ENCODE measurements at places on chromosomes 12 and 14.
A peak's percentile ranks its signal among the peaks of the same experiment; 100 is the strongest.

DNA sequence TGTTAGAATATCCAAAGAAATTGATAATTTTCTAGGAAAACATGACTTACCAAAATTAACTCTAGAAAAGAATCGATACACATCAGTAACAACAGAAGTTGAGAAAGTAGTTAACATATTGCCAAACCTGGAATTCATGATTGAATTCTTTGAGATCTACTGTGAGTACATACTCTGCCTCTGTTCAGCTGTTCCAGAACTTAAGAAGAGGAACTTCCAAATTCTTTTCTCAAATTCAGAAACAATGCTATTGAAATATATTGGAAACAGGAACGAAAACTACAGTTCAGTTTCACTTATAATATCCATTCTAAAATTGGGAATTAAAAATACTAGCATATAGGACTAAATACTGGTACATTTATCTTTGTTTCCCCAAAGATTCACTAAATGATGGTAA lies 57.9 kb downstream of the MARK3 start:
- no peak for DNase-seq

DNA sequence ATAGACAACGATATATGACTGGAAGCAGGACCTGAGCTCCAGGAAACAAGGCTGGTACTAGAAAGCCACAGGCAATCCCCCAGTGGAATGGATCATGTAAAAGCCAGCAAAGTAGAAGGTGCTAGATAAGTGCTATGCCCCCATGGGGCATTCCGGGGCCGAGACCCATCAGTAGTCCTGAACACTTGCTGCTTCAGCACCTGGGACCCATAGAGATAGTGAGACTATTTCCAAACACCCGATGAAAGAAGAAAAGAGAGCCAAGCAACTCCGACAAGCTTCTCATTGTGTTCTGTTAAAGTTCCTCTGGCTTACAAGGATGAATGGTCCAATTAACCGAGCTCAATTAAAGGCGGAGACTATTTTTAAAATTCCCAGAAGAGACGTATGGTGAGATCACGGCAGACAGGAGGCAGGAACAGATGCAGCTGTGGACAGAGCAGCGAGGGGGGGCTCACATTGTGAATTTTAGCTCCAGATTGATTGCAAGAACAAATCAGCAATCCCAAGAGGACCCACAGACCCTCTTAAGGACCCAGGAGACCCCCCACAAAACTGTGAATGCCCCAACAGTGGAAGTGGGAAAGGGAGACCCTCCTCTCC lies 142.5 kb upstream of the OVCH1 start:
- DNase-seq = no peak

- no peak for DNase-seq
Observed at GRCh38 chr12:53191885-53192530, 11.3 kb upstream of the CSAD start.

GRCh38 chr12:55955800-55956508 lies 9.9 kb downstream of the PMEL start:
- DNase-seq = peak; percentile 33

GRCh38 chr14:80805136-80805535 lies 136.4 kb downstream of the CEP128 start:
- no peak for DNase-seq

GRCh38 chr12:28065889-28066630 lies 93.5 kb upstream of the PTHLH start:
- no peak for DNase-seq

GRCh38 chr12:110424237-110424636 lies 20.7 kb upstream of the ANAPC7 start:
- DNase-seq = no peak

- DNase-seq = no peak
Observed at GRCh38 chr12:124593176-124593575, 25.8 kb upstream of the NCOR2 start.

All from endothelial cell (in vitro differentiated cells).